SK-MEL-5 (cell line): ENCODE measurements at places on chromosomes 6 and 20. TPM values are rescaled to one million over a fixed set of nuclear protein-coding genes. Genes with fewer than 3 reads are reported as not detected.

SRSF12 gene
- total RNA-seq: 0.13 and 0.21 TPM in 2 replicates

GRCh38 chr6:37141281-37142049 is 28.5 kb upstream of the PIM1 start:
- no peak for DNase-seq

DNA sequence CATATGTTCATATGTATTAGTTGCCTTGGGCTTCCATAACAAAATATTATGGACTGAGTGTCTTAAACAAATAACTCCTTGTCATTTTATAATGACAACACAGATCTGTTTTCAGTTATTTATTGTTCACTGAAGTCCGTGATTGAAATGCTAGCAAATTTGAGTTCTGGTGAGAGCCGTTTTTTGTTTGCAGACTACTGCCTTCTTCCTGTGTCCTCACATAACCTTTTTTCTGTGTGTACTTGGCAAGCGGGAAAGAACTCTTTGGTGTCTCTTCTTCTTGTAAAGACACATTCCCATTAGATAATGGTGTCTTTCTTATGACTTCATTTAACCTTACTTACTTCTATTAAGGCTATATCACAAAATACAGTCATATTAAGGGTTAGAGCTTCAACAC is 482.9 kb upstream of the EYS start:
- DNase-seq: peak; percentile 81

AIF1 gene
- total RNA-seq: not detected in 2 replicates
